CD4-positive, alpha-beta T cell treated with Interleukin-12 subunit alpha and Interleukin-12 subunit beta, for 1 hour (primary cell): ENCODE measurements at places on chromosomes 2 and 18.

- DNase-seq = no peak
These were observed 423.3 kb downstream of the LRP1B start for GRCh38 chr2:141707486-141707885.

GRCh38 chr18:60996822-60997221 lies 336.4 kb upstream of the CDH20 start:
- no peak for DNase-seq

DNA sequence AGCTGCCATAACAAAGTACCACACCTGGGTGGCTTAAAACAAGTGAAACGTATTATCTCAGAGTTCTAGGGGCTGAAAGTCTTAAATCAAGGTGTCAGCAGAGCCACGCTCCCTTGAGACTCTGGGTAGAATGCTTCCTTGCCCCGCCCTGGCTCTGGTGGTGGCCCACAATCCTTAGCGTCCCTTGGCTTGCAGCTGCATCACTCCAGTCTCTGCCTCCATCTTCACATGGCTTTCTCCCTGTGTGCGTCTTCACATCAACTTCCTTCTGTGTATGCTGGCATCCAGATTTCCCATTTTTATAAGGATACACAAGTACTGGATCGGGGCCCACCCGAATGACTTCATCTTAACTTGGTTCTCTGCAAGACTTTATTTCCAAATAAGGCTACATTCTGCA lies 62.5 kb downstream of the MRO start:
- DNase-seq = no peak

DNA sequence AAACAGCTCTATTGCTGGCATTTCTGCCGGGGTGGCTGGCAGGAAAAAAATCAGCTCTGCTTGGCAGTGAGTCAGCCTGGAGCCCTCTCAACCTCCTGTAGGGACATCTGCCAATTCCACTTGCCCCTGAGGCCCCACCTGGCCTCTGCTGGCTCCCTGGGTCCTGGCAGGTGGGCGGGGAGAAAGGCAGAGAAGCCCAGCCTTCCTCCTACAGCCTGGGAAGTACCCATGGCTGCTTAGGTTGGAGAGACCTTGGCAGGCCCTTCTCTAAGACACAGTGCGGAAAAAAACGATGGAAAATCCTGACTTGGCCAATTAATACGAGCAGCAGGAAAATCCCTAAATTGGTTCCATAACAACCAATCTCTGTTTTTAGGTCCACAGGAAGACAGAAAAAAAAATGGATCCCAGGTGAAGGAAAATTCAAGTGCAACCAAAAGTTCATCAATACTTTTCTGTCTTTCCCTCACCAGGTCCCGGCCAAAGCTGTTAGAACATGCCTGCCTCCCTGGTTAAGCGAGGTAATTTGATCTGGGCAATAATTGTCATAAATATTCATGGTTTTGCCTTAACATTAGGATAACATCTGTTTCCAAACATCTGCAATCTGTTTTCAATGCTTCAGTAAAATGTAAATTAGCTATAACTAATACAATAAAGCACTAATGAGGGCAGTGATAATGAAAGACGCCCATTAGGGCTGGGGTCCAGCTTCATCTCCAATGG lies 245.9 kb downstream of the TFCP2L1 start:
- no peak for DNase-seq

DNA sequence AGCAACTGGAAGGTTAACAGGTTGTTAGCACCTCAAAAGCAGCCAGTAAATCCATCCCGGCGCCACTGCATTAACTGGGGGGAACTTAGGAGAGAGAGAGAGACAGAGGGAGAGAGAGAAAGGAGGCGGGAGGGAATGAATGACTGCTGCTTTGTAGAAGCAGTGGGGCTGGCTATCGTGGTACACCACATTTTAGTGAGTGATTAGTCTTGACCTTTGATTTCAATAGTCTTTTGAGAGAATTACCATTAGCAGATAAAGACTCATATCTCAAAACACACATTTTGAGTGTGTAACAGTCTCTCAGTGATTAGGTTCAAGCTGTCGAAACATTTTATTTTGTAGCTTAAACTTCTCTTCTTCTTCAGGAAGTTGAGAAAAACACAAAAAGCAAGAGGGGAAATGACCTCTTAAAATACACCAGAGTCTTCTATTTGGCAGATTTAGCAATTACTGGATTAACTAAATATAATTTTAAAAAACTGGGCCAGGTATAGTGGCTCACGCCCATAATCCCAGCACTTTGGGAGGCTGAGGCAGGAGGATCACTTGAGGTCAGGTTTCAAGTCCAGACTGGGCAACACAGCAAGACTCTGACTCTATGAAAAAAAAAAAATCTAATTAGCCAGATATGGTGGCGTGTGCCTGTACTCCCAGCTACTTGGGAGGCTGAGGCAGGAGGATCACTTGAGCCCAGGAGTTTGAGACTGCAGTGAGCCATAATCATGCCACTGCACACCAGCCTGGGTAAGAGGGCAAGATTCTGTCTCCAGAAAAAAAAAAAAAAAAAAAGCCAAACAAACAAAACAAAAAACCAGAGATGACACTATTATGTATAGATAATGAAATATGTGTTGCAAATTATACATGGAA lies 22.0 kb upstream of the PNO1 start:
- DNase-seq = no peak

- no peak for DNase-seq
These were observed 18.9 kb downstream of the SERPINB5 start for GRCh38 chr18:63495675-63496074.

- no peak for DNase-seq
These were observed 791.9 kb upstream of the SOX11 start for GRCh38 chr2:4900242-4900641.

- DNase-seq = no peak
These were observed 43.8 kb upstream of the ITPRID2 start for GRCh38 chr2:181847702-181848101.

- no peak for DNase-seq
These were observed 70.5 kb upstream of the RTN4 start for GRCh38 chr2:55120634-55121359.

- DNase-seq = no peak
These were observed 250.6 kb upstream of the HNRNPA3 start for GRCh38 chr2:176961775-176962619.

GRCh38 chr2:187917535-187917934 lies 363.3 kb upstream of the TFPI start:
- no peak for DNase-seq

- DNase-seq = no peak
These were observed 35.2 kb upstream of the SCN9A start for GRCh38 chr2:166410828-166411472.

- no peak for DNase-seq
These were observed 40.0 kb downstream of the MOGAT1 start for GRCh38 chr2:222711315-222711940.

GRCh38 chr18:32735781-32736180 lies 37.0 kb downstream of the KLHL14 start:
- no peak for DNase-seq

DNA sequence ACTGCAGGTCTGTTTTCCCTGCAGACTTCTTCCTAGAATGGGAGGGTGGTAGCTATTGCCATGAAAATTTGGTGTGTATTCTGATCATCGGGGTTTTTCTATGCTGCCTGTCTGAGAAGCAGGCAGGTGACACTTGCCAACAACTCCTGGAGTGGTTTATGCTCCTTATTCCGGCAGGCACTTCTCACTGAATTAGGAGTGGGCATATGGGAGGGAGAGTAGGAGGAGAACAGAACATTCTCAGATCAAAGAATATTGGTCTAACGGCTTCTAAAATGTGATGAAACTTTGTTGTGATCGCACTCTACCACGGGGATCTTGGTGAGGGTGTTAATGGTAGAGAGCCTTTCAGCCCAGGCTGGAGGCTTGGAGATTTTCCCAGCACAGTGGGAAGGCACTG lies 480.8 kb downstream of the PLCL1 start:
- DNase-seq = no peak

- no peak for DNase-seq
These were observed 161.0 kb upstream of the ZFP36L2 start for GRCh38 chr2:43387092-43388062.

GRCh38 chr2:139165041-139165440 lies 384.9 kb upstream of the NXPH2 start:
- no peak for DNase-seq

GRCh38 chr2:54968561-54969218 lies 81.6 kb downstream of the RTN4 start:
- DNase-seq = no peak

- no peak for DNase-seq
These were observed 18.5 kb downstream of the ACKR3 start for GRCh38 chr2:236587861-236588815.

- DNase-seq = no peak
These were observed 182.4 kb downstream of the CELF4 start for GRCh38 chr18:37383036-37383785.

- no peak for DNase-seq
These were observed 359 bp downstream of the TGFBRAP1 start for GRCh38 chr2:105329197-105329554.

DNA sequence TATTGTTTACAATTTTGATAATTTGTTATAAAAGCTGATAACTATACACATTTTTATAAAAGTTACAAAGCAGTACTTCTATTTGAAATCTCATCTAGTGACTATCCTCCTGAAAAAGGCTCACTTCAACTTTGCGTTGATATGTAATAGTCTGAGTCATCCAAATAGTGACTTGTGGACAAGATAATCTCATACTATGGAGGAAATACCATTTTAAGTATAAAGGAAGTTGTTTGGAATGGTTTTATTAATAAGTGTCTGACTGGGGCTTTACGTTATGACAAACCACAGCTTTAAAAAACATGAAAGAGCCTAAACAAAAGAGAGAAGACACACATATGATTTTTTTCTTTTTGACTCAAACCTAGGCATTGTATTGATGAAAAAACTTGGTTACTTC lies 272.3 kb upstream of the COL3A1 start:
- DNase-seq = no peak

DNA sequence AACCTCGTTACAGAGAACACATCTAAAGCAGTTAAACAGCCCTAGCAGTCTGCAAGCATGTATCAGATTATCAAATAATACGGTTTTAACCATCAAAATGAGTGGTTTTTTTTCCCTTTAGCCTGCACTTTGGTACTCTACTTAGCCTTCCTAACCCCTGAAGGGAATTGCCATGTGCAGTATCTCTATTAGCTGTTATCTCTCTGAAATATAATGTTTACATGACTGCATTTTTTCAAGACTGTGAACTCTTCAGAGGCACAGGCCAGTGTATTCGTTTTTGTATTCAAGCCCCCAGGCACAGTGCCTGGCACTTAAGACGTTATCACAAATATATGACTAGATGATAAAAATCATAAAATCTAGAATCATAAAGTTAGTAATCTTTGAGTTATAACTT lies 509.5 kb downstream of the PARD3B start:
- DNase-seq = no peak

GRCh38 chr18:34780856-34781255 lies 70.8 kb downstream of the DTNA start:
- no peak for DNase-seq

DNA sequence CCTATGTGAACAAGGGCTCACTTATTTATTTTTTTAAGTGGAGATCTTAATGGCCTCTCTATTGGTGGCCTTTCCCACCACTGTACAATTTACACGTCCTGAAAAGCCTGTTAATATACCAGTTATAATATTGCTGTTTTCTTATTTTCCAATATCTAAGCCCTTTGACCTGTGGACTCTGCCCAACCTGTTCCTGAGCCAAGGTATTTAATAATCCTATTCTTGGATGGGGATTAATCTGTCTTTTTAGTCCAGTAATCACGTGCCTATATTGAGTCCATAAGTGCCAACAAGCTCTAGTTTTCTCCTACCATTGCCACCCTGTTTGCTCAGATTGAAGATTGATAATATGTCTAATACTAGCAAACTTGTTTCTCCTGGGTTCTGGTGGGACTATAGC lies 42.7 kb downstream of the MBD5 start:
- no peak for DNase-seq

GRCh38 chr18:77899972-77900754 lies 650.5 kb downstream of the GALR1 start:
- peak; percentile 53 for DNase-seq

DNA sequence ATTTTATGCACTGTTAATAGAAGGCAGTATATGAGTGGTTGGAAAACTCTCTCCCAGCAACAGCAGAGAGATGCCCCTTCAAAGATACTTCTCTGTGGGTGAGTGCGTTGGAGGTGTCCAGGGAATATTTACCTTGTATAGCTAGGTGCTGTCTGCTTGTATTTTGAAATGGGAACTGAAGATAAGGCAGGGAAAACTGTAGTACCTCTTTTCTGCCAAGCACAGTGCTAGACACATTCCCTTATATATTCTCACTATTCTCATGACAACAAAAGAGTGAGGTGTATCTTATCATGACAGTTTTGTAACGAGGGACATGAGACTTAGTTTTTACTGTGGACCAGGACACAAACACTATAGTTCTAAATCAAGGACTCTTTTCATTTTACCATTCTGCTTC lies 2.1 kb downstream of the TTC39C start:
- no peak for DNase-seq

DNA sequence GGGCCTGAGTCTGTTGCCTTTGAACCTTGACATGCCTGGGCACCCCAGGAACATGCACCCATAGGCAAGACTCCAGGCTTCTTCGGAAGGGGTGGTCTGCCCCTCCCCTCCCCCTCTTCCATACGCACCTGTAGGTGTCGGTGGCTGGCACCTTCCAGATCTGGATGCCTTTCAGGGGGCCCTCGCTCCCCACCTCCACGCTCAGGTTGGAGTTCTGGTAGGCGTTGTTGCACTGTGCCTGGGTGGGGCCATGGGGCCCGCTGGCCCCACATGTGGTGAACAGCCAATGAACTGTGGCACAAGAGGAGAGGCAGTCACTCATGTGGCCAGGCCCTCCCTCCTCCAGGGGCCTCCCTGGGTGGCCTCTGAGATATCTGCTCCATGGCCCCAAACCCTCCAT lies 135.8 kb downstream of the CLIP4 start:
- no peak for DNase-seq

GRCh38 chr2:18860179-18860578 lies 270.8 kb upstream of the NT5C1B start:
- DNase-seq = no peak

- DNase-seq = no peak
These were observed 141.8 kb upstream of the BCL2L11 start for GRCh38 chr2:110978756-110979470.

DNA sequence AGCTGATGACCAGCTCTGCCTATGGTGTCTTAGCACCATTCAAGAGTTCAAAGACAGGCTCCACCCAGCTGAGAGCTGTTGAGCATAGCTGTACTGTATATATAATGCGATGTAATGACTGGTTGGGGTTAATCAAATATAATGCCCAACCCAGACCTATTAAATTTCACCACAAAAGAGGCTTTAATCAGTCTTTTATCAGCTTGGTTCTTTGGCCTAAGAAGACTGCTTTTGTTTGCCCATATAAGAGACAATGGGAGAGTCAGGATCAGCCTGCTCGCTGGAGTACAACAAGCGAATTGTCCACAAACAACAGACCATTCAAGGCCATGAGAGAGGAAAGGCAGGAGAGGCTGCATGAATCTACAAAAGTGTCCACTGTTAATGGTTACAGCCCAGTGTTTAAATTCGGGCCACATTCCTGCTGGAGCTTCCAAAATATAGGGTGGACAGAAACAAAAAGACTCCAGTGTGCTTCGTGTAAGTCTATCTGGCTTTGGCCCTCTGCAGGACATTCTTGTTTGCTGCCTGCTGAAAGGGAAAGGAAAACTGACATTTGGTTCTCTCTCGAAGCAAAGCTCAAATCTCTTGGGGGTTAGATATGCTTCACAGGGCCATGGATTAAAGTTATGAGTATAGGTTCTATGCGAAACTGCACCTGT lies 299.0 kb upstream of the FBXO11 start:
- DNase-seq = no peak

- no peak for DNase-seq
These were observed 3.1 kb downstream of the ARHGAP15 start for GRCh38 chr2:143132355-143132754.

GRCh38 chr2:36367486-36367885 lies 11.9 kb downstream of the CRIM1 start:
- no peak for DNase-seq

GRCh38 chr2:61432990-61433389 lies 37.9 kb downstream of the USP34 start:
- DNase-seq = no peak
